ENCODE measurements at places on chromosomes 16 and 17.

- DNase-seq, result no peak
These were observed 136.4 kb downstream of the WWOX start for GRCh38 chr16:78235876-78236275.

GRCh38 chr16:57191056-57191571, 5.0 kb downstream of the RSPRY1 start:
- no peak for DNase-seq

DNA sequence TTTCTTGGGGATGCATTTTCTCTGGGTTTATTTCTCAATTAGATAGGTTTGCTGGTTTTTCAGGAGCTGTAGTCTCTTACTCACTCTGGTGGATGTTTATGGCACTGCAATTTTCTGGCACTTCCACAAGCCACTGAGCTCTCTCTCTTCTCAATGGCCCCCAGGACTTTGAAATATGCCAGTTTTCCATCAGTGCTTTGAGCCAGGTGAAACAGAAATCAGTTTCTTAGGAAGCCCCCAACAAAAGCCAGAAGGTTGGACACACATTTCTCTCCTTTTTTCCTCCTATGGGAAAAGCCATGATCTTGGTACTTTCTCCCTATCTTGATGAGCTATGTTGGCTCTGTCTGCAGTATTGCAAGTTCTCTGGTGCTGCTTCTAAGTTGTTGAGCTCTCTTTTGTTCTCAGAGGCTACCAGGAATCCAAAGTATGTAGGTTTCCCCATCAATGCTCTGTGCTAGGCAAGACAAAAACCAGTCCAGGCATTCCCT, 90.7 kb upstream of the SMIM36 start:
- no peak for DNase-seq

- DNase-seq, result no peak
These were observed 46.7 kb downstream of the PIPOX start for GRCh38 chr17:29089601-29090044.

GRCh38 chr16:25097276-25097975, 14.1 kb upstream of the LCMT1 start:
- no peak for DNase-seq

All from bone marrow (tissue), 2 donors.